ENCODE measurements at places on chromosomes 3 and 15. TPM values are rescaled to one million over a fixed set of nuclear protein-coding genes. Genes with fewer than 3 reads are reported as not detected.

Gene AGBL1
- total RNA-seq: not detected

Gene SPINT1
- total RNA-seq: 8.9 TPM

Gene GPR160
- 7.5 TPM for total RNA-seq

Gene STAC
- total RNA-seq: not detected

Gene MYO5C
- total RNA-seq: 0.94 TPM

Gene CCR9
- total RNA-seq: 0.61 TPM

Gene ZIC1
- total RNA-seq: not detected

Data from naive thymus-derived CD4-positive, alpha-beta T cell (primary cell).